Psoas muscle (tissue), 8 donors: ENCODE measurements at places on chromosomes 6 and 20. TPM values are rescaled to one million over a fixed set of nuclear protein-coding genes. Genes with fewer than 3 reads are reported as not detected.
A peak's percentile ranks its signal among the peaks of the same experiment; 100 is the strongest.

The ZBTB9 gene
- 1.9 TPM for polyA plus RNA-seq

The RNASET2 gene
- polyA plus RNA-seq = 3.6 TPM

The MACROD2 gene
- polyA plus RNA-seq = 0.26 TPM

GRCh38 chr20:17584689-17585088 is 14.8 kb downstream of the DSTN start:
- H3K27ac ChIP-seq = peak overlapping the region; percentile 5
- no peak overlapping the region for H3K4me3 ChIP-seq
- H3K36me3 ChIP-seq = no peaks in the 10 kb centered on the region
- H3K4me1 ChIP-seq = peaks cover 45% of the 10 kb centered on the region
- DNase-seq = no peak

DNA sequence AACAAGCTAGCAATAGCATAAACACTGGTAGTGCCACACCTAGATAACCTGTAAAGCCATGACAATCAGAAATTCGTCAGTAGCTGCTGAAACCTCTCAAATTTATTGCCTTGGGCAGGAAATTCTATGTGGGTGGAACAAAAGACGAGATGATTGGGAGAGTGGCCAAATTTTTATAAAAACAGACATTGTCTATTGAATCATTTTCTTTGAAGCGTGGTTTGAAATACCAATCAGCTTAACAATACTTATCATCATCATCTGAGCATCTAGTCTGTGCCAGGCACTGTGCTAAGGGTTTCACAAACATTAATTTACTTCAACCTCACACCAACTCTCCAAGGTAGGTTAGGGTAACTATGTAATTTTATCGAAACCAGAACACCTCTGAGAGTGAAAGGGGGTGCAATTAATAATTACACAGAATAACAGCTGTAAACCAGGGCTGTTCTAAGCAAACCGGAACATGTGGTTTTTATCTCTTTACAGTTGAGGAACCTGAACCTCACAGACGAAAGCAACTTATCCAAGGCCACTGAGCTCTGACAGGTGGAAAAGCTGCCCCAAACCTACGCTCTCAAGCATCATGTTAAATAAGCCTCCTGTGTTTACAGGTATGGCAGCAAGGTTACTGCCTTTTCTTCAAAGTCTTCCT is 43.4 kb downstream of the NHSL1 start:
- H3K27ac ChIP-seq = no peak overlapping the region
- no peaks in the 10 kb centered on the region for H3K27me3 ChIP-seq
- H3K36me3 ChIP-seq = no peaks in the 10 kb centered on the region

- DNase-seq = no peak
- H3K4me3 ChIP-seq = no peak overlapping the region
- H3K27me3 ChIP-seq = no peaks in the 10 kb centered on the region
- H3K27ac ChIP-seq = no peak overlapping the region
- no peaks in the 10 kb centered on the region for H3K36me3 ChIP-seq
These were observed 268.9 kb downstream of the CDH4 start for GRCh38 chr20:61520893-61521460.

DNA sequence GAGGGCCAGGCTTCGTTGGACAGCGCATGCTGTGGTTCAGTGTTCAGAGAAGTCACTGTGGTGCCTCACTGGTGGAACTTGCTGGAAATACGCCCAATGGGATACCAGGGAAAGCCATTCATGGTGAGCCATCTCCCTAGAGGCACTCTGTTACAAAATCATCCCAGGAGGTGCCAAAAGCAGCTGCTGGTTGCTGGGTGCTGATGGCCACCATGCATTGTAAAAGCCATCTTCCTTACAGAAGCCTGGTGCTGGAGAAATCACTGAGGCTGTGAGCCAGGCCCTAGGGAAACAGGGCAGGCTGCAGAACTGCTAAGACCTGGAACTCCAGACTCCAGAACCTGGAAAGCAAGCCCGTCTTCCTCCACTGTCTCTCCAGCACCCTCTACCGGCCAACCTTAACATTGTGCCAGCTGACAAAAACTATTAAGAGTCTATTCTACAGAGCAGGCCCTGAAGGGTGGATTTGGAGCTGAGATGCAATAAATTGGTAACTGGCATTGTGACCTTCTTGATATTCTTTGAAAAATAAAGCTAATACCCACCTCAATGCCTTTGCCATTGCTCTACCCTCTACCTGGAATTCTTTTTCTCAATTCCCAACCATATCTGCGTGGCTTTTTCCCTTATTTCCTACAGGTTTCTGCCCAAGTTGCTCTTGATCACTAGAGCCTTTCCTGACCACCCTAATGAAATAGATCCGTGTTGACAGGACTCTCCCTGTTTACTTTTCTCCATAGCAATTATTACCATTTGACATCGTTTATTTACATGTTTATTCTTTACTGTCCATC is 18.5 kb downstream of the SNRPB start:
- no peaks in the 10 kb centered on the region for H3K36me3 ChIP-seq
- H3K4me3 ChIP-seq = no peak overlapping the region
- peak; percentile 78 for DNase-seq
- H3K27ac ChIP-seq = no peak overlapping the region
- no peaks in the 10 kb centered on the region for H3K27me3 ChIP-seq

- H3K36me3 ChIP-seq = no peaks in the 10 kb centered on the region
- DNase-seq = no peak
- H3K27ac ChIP-seq = no peak overlapping the region
- no peak overlapping the region for H3K4me3 ChIP-seq
- H3K4me1 ChIP-seq = no peaks in the 10 kb centered on the region
These were observed 39.6 kb upstream of the PRELID3B start for GRCh38 chr20:59082077-59082740.

- no peaks in the 10 kb centered on the region for H3K27me3 ChIP-seq
- no peak overlapping the region for H3K27ac ChIP-seq
- DNase-seq = no peak
- no peak overlapping the region for H3K4me3 ChIP-seq
- no peaks in the 10 kb centered on the region for H3K4me1 ChIP-seq
These were observed 3.2 kb downstream of the FAM50B start for GRCh38 chr6:3852391-3852790.

GRCh38 chr20:41124451-41125094 is 12.8 kb upstream of the PLCG1 start:
- no peak overlapping the region for H3K4me3 ChIP-seq
- DNase-seq = no peak
- no peak overlapping the region for H3K27ac ChIP-seq

- peak overlapping the region; percentile 82 for H3K27ac ChIP-seq
- peak overlapping the region; percentile 21 for H3K4me3 ChIP-seq
- peak; percentile 16 for DNase-seq
- H3K27me3 ChIP-seq = no peaks in the 10 kb centered on the region
These were observed 25.2 kb upstream of the MYLIP start for GRCh38 chr6:16103722-16104121.
